ENCODE measurements at places on chromosomes 2 and 18. TPM values are rescaled to one million over a fixed set of nuclear protein-coding genes. Genes with fewer than 3 reads are reported as not detected.
A peak's percentile ranks its signal among the peaks of the same experiment; 100 is the strongest.

DNA sequence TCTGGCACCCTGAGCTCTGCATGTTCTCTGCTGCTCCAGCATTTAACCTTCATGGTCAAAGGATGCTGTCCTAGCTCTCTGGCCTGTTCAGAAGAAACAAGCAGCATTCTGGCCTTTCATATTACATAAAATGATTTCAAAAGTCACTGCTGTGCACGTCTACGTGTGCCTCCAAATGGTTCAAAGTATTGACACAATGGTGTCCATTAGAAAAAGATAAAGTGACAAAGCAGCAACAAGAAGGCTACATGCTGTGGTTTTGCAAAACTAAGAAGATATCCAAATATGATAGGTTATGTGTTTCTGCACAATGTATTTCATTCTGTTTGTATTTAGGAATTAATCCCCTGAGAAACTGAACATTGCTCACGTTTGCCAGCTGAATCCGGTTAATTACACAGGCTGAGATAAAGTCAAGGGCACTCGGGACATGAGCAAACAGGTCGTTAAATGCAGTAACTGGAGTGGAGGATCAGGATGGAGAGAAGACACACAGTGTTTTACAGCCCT is 258.5 kb downstream of the DOK6 start:
- H3K36me3 ChIP-seq, result no peaks in the 10 kb centered on the region
- no peak for DNase-seq
- no peaks in the 10 kb centered on the region for H3K27me3 ChIP-seq
- H3K4me1 ChIP-seq, result no peaks in the 10 kb centered on the region
- no peak overlapping the region for H3K4me3 ChIP-seq
- no peak overlapping the region for H3K27ac ChIP-seq

- DNase-seq, result no peak
- no peak overlapping the region for H3K4me3 ChIP-seq
- H3K27me3 ChIP-seq, result no peaks in the 10 kb centered on the region
- H3K27ac ChIP-seq, result no peak overlapping the region
- no peaks in the 10 kb centered on the region for H3K4me1 ChIP-seq
- H3K36me3 ChIP-seq, result no peaks in the 10 kb centered on the region
Observed at GRCh38 chr2:64045938-64046337, 26.7 kb upstream of the VPS54 start.

CCDC178 gene
- total RNA-seq, result 0.24 TPM

- H3K4me1 ChIP-seq, result no peaks in the 10 kb centered on the region
- H3K27me3 ChIP-seq, result no peaks in the 10 kb centered on the region
- H3K4me3 ChIP-seq, result no peak overlapping the region
- H3K27ac ChIP-seq, result no peak overlapping the region
- DNase-seq, result no peak
- no peaks in the 10 kb centered on the region for H3K36me3 ChIP-seq
Observed at GRCh38 chr18:56389190-56389589, 249.2 kb downstream of the TXNL1 start.

EVX2 gene
- total RNA-seq, result not detected

DNA sequence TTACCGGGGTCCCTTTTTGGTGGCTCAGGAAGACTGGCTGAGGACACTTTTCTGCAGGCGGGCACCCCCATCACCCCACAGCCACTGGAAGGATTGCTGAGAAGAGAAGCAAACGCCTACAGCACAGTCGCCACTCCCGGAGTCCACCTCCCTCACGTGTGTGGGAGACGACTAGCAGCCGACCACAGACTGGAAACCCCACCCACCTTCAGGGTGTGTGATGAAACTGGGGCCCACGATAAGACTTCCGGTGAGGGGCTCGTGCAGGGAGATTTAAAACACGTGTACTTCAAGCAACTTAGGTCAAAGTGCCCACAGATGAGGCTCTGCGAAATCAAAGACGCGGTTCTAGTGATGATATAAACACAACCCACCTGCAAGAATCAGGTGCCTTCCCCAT is 26.3 kb downstream of the MBP start:
- no peak for DNase-seq
- peaks cover 4% of the 10 kb centered on the region for H3K36me3 ChIP-seq
- peak overlapping the region; percentile 49 for H3K27ac ChIP-seq
- no peak overlapping the region for H3K4me3 ChIP-seq
- H3K27me3 ChIP-seq, result no peaks in the 10 kb centered on the region

DNA sequence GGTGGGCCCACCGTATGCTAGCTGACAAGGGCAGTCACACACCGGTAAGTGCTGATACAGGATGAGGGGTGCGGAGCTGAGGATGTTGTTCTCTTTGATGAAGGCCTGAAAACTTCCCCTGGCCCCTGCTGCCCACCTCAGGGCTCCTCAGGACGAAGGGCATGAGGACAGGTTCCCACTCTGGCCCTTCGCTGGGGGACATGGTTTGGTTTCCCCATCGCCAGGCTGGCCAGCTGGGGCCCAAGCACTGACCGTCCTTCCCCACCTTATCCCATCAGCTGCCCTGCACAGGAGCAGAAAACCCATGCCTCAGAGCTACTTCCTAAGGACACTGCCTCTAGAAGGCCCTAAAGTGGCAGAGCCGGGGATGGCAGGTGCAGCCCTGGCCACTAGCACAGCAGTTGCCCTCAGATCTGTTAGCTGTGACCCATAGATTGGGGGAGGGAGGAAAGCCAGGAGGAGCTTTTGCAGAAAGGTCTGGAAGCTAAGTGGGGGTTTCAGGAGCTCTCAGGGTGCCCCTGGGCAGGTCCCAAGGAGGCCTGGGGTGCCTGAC is 66.5 kb downstream of the TFCP2L1 start:
- H3K36me3 ChIP-seq, result no peaks in the 10 kb centered on the region
- no peak overlapping the region for H3K4me3 ChIP-seq
- H3K27me3 ChIP-seq, result no peaks in the 10 kb centered on the region
- no peak overlapping the region for H3K27ac ChIP-seq

GRCh38 chr2:128172191-128172590 is 81.2 kb downstream of the UGGT1 start:
- H3K27ac ChIP-seq, result no peak overlapping the region
- no peak overlapping the region for H3K4me3 ChIP-seq
- no peaks in the 10 kb centered on the region for H3K27me3 ChIP-seq
- DNase-seq, result no peak
- peaks cover 90% of the 10 kb centered on the region for H3K36me3 ChIP-seq
- no peaks in the 10 kb centered on the region for H3K4me1 ChIP-seq

- no peak for DNase-seq
- no peak overlapping the region for H3K4me3 ChIP-seq
- H3K27me3 ChIP-seq, result no peaks in the 10 kb centered on the region
- peaks cover 30% of the 10 kb centered on the region for H3K36me3 ChIP-seq
- no peaks in the 10 kb centered on the region for H3K4me1 ChIP-seq
- no peak overlapping the region for H3K27ac ChIP-seq
Observed at GRCh38 chr2:197107291-197108269, 181.1 kb upstream of the PGAP1 start.

- H3K27ac ChIP-seq, result peak overlapping the region; percentile 87
- peaks cover 19% of the 10 kb centered on the region for H3K4me1 ChIP-seq
- peak overlapping the region; percentile 70 for H3K4me3 ChIP-seq
- H3K36me3 ChIP-seq, result no peaks in the 10 kb centered on the region
- peaks cover 2% of the 10 kb centered on the region for H3K27me3 ChIP-seq
- DNase-seq, result no peak
Observed at GRCh38 chr2:26298286-26298637, 47.7 kb upstream of the SELENOI start.

GRCh38 chr2:126662621-126663020 is 6.7 kb downstream of the GYPC start:
- H3K4me3 ChIP-seq, result no peak overlapping the region
- no peak for DNase-seq
- no peaks in the 10 kb centered on the region for H3K36me3 ChIP-seq
- no peaks in the 10 kb centered on the region for H3K27me3 ChIP-seq

SKA1 gene
- total RNA-seq, result 11.5 TPM

ZNF519 gene
- 7.7 TPM for total RNA-seq

DNA sequence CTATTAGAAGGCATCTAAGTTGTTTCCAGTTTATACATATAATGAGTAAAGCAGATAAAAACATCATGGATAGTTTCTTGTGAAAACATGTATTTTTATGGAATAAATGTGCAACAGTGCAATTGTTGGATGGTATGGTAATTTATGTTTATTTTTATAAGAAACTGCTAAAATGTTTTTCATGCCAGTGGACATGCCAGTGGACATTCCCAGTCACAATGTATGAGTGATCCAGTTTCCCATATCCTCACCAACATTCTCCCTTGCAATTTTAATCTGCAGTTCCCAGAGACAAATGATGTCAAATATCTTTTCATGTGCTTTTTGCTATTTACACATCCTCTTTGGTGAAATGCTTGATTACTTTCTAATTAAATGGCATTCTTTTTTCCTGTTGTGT is 818.6 kb downstream of the SUCLG1 start:
- H3K4me3 ChIP-seq, result no peak overlapping the region
- H3K36me3 ChIP-seq, result no peaks in the 10 kb centered on the region
- DNase-seq, result no peak
- H3K27me3 ChIP-seq, result no peaks in the 10 kb centered on the region
- no peaks in the 10 kb centered on the region for H3K4me1 ChIP-seq

- DNase-seq, result no peak
- no peak overlapping the region for H3K27ac ChIP-seq
- H3K36me3 ChIP-seq, result peaks cover under 1% of the 10 kb centered on the region
- peaks cover 18% of the 10 kb centered on the region for H3K27me3 ChIP-seq
Observed at GRCh38 chr2:88549616-88550292, 77.5 kb downstream of the EIF2AK3 start.

DTNB gene
- total RNA-seq, result 7.6 TPM

GRCh38 chr2:197777823-197778407 is 7.2 kb downstream of the BOLL start:
- no peaks in the 10 kb centered on the region for H3K27me3 ChIP-seq
- no peak overlapping the region for H3K4me3 ChIP-seq
- no peaks in the 10 kb centered on the region for H3K4me1 ChIP-seq
- no peak overlapping the region for H3K27ac ChIP-seq

- H3K27me3 ChIP-seq, result no peaks in the 10 kb centered on the region
- no peaks in the 10 kb centered on the region for H3K36me3 ChIP-seq
- H3K4me1 ChIP-seq, result peaks cover 5% of the 10 kb centered on the region
- DNase-seq, result no peak
- H3K4me3 ChIP-seq, result no peak overlapping the region
- no peak overlapping the region for H3K27ac ChIP-seq
Observed at GRCh38 chr18:61544178-61544577, 210.9 kb downstream of the CDH20 start.

DNA sequence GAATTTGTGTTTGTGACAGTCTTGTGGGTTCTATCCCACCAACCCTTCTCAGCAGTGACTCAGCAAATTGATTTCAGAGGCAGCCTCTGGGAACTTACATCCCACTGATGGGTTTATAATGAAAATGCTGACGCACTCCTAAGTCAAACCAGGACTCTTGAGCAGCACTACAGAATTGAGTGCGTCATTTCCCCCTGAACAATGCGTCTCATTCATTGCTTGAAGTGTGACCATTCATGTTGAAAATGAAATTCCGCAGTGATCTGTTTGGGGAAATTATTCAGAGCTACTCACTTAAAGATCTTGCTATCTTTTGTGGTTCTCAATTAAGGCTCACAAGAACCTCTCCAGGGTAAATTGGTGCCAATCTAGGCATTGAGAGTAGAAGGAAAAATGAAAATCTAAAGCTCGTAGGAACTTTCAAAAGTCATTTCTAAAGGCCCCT is 417.7 kb upstream of the SLC14A2 start:
- no peaks in the 10 kb centered on the region for H3K27me3 ChIP-seq
- no peaks in the 10 kb centered on the region for H3K4me1 ChIP-seq
- H3K27ac ChIP-seq, result no peak overlapping the region
- H3K4me3 ChIP-seq, result no peak overlapping the region
- H3K36me3 ChIP-seq, result no peaks in the 10 kb centered on the region
- DNase-seq, result no peak

LMAN2L gene
- total RNA-seq, result 16.0 TPM

GRCh38 chr2:45687964-45688363 is 36.5 kb downstream of the PRKCE start:
- DNase-seq, result no peak
- H3K27me3 ChIP-seq, result no peaks in the 10 kb centered on the region

CPS1 gene
- total RNA-seq, result 1.4 TPM

DNA sequence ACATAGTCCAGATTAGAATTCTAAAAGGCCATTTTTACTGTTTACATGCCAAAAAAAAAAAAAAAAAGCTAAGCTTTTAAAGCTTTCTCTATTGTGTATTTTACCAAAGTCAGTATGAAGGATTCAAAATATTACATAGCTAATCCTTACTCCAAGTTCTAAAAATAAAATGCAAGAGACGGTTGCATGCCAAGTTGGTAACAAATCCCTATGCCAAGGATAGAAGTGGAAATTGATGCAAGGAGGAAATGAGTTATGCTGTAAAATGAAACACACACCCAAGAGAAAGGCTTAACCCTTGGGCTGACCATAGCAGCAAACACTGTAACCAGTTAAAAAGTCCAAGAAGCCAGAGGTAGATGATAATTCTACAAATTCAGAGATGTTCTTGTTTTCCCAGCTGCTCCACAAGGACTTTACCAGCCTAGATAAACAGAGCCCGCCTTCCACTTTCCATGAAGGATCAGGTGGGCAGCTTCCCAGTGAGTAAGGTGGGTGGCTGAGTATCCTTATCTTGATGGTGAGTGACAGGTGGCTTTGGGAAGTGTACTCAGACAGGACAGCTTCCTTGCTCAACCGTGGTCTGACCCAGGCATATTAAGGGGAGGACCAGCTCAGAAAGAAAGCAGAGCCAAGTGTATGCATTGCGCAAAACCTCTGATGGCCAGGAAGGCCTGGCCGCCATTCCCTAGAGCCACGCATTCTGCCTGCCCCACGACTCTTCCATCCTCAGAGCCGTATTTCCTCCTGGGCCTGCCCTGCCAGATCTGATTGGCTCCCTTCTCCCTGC is 34.4 kb downstream of the ATP8B1 start:
- no peaks in the 10 kb centered on the region for H3K4me1 ChIP-seq
- H3K27me3 ChIP-seq, result no peaks in the 10 kb centered on the region
- no peaks in the 10 kb centered on the region for H3K36me3 ChIP-seq
- H3K4me3 ChIP-seq, result no peak overlapping the region

GRCh38 chr2:3073704-3074103 is 303.9 kb downstream of the EIPR1 start:
- no peak for DNase-seq
- H3K27me3 ChIP-seq, result peaks cover 7% of the 10 kb centered on the region
- no peaks in the 10 kb centered on the region for H3K4me1 ChIP-seq
- H3K36me3 ChIP-seq, result no peaks in the 10 kb centered on the region

- H3K4me1 ChIP-seq, result no peaks in the 10 kb centered on the region
- DNase-seq, result no peak
- no peak overlapping the region for H3K4me3 ChIP-seq
- no peaks in the 10 kb centered on the region for H3K36me3 ChIP-seq
- no peak overlapping the region for H3K27ac ChIP-seq
Observed at GRCh38 chr2:58319481-58319880, 78.4 kb upstream of the FANCL start.

DNA sequence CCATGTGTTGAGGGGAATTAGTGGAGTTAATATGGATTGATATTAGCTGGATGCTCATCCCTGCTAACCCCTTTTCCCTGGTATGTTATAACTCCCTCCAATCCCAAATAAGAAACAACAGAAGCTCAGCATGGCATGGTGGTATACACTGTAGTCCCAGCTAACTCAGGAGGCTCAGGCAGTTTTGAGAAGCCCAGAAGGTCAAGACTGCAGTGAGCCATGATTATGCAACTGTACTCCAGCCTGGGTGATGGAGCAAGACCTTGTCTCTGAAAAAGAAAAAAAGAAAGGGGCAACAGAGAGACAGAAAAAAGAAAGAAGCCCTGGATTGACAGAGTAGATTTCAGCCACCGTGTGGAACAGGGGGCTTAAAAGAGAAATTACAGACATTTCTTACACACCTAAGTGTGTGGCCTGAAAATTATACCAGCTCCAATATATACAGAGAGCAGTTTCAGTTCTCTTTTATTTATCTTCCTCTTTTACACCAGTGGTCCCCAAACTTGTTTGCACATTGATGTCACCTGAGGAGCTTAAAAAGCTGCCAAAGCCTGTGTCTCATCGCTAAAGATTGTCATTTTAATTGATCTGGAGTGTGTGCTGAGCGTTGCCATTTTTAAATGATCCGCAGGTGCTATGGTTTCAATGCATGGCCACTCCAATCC is 203.6 kb downstream of the UBE2E3 start:
- H3K4me3 ChIP-seq, result no peak overlapping the region
- no peak overlapping the region for H3K27ac ChIP-seq
- peaks cover 4% of the 10 kb centered on the region for H3K36me3 ChIP-seq
- no peak for DNase-seq
- H3K27me3 ChIP-seq, result no peaks in the 10 kb centered on the region
